H9 (cell line): ENCODE measurements at places on chromosomes 2 and 18. TPM values are rescaled to one million over a fixed set of nuclear protein-coding genes. Genes with fewer than 3 reads are reported as not detected.

- H3K4me3 ChIP-seq = no peak overlapping the region
- H3K4me1 ChIP-seq = no peaks in the 10 kb centered on the region
- H3K36me3 ChIP-seq = no peaks in the 10 kb centered on the region
- no peak overlapping the region for H3K27ac ChIP-seq
- H3K27me3 ChIP-seq = peaks cover 1% of the 10 kb centered on the region; the same call in 1 of the 2 replicates
- no peak for DNase-seq
Observed at GRCh38 chr2:30225131-30225762, 6.1 kb upstream of the LBH start.

GRCh38 chr18:515838-516237 is 15.3 kb upstream of the COLEC12 start:
- H3K4me3 ChIP-seq = no peak overlapping the region
- DNase-seq = no peak
- H3K36me3 ChIP-seq = peaks cover 8% of the 10 kb centered on the region

DNA sequence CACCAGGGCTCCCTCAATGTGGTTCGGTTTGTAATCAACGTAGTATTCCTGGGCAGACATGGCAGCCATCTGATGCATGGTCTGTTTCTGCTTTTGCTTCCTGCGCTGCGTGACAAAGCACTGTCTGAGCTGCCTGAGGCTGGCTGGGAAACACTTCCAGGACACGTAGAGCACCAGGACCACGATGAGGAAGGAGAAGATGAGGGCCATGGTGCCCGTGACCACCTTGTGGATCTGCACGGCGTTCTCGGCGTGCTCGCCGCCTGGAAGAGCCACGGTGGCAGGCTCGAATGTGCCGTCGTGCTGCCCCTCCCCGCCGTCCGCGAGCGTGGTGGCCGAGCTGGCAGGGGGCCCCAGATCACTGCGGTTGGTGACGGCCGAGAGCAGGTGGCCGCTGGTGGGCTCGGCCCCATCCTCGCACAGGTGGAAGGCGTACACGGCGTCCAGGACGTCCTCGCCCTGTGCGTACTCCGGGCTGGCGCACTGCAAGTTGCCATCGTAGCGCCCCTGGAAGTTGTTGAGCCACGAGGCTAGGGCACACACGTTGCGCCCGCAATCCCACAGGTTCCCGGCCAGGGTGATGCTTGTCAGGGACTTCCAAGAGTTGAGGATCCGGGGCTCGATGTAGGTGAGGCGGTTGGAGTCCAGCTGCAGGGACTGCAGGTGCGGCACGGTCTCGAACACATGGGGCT is 2.1 kb downstream of the LRRTM1 start:
- peak; percentile 39 for DNase-seq
- H3K27me3 ChIP-seq = peaks cover 41% of the 10 kb centered on the region
- peaks cover 15% of the 10 kb centered on the region; the same call in 1 of the 2 replicates for H3K4me1 ChIP-seq
- H3K4me3 ChIP-seq = peak overlapping the region; percentile 63
- no peaks in the 10 kb centered on the region for H3K36me3 ChIP-seq
- H3K27ac ChIP-seq = no peak overlapping the region

- H3K4me1 ChIP-seq = no peaks in the 10 kb centered on the region
- H3K27me3 ChIP-seq = no peaks in the 10 kb centered on the region
- DNase-seq = no peak
- no peak overlapping the region for H3K27ac ChIP-seq
Observed at GRCh38 chr2:240254337-240255164, 114.1 kb upstream of the OTOS start.

- DNase-seq = no peak
- H3K27ac ChIP-seq = no peak overlapping the region
- H3K4me1 ChIP-seq = no peaks in the 10 kb centered on the region
- no peak overlapping the region for H3K4me3 ChIP-seq
- H3K27me3 ChIP-seq = no peaks in the 10 kb centered on the region
Observed at GRCh38 chr2:220697011-220697410, 875.1 kb downstream of the EPHA4 start.

The DQX1 gene
- total RNA-seq = 0.98 and 1.6 TPM in 2 replicates

DNA sequence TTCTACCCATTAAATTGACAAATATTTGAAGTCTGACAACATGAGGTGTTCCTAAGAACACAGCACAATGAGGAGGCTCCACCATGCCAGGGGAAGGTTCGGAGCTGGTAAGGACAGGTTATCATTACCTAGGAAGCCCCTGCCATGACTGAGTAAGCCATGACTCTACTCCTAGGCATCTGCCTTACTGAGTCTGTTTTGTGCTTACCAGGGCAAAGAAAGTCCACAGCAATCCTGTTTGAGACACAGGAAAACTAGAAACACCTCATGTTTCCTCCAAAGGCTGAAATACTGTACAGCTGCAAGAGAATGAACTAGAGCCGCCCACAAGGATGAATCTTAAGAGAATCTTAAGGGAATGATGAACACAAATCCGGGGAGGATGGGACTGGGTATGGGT is 11.6 kb downstream of the TGFBRAP1 start:
- H3K36me3 ChIP-seq = no peaks in the 10 kb centered on the region
- H3K4me1 ChIP-seq = no peaks in the 10 kb centered on the region
- DNase-seq = no peak
- no peak overlapping the region for H3K4me3 ChIP-seq

The SLC14A1 gene
- total RNA-seq = not detected in 2 replicates

The SERPINB3 gene
- 1.7 TPM in 2 replicates for total RNA-seq

DNA sequence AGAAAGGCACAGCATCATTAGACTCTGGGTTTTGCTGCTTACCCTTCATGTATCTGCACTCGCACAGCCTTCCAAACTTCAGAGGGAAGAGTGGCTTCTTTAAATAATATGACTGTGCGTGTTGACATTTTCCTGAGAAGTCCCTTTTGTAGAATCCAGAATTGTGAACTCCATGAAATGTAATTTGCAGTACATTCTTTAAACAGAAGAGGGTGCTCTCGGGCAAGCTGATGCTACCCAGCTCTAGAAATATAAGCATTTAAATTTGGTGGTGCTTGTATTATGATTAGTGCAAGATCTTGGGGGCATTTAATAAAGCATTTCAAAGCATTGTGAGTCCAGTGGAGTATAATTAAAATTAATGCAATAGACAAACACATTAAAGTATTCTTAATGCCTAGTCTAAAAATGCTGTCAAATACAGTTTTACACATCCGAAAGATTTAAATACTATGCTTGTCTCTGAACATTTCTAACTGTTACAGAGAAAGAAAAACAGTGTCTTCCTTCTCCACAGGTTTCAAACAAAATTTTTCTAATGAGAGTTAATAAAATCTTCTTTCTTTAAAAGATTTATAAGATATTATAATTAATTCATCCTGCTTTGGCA is 17.3 kb upstream of the GTF2A1L start:
- no peak for DNase-seq
- no peak overlapping the region for H3K4me3 ChIP-seq
- H3K27me3 ChIP-seq = no peaks in the 10 kb centered on the region
- H3K4me1 ChIP-seq = no peaks in the 10 kb centered on the region

The ADRA2B gene
- total RNA-seq = 2.7 TPM in 2 replicates

DNA sequence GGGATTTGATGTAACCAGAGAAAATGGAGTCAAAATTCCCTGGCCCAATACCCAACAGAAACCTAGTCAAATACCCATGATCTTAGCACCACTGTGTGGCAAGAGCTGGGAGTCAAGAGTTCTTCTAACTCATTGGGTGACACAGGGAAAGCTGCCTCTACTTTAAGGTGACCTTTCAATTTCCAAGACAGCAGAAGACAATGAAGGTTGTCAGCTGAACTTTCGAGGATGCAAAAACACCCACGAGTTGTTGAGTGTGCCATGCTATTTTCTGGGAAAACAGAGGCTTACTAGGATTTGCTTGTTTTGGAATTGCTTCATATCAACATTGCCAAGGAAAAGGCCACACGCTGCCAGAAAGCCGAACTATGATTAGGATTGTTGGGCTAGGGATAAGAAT is 61.6 kb upstream of the CYRIA start:
- H3K36me3 ChIP-seq = no peaks in the 10 kb centered on the region
- peaks cover 3% of the 10 kb centered on the region; the same call in 1 of the 2 replicates for H3K4me1 ChIP-seq
- no peaks in the 10 kb centered on the region for H3K27me3 ChIP-seq
- no peak overlapping the region for H3K4me3 ChIP-seq
- DNase-seq = no peak
- H3K27ac ChIP-seq = no peak overlapping the region

DNA sequence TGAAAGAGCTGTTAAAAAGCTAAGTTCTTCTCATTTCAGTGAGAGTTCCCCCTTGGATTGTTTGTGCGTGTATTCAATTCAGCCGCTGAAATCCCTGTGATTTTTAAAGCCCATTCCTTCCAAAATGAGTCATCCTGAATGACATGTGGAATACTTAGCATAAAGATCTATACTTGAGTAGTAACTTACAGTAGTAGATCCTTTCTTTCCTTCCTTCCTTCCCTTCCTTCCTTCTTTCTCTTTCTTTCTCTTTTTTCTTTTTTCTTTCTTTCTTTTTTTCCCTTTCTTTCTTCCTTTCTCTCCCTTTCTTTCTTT is 18.2 kb upstream of the SOX11 start:
- no peaks in the 10 kb centered on the region for H3K4me1 ChIP-seq
- no peaks in the 10 kb centered on the region for H3K36me3 ChIP-seq
- no peak for DNase-seq
- H3K4me3 ChIP-seq = peak overlapping the region; percentile 70
- H3K27me3 ChIP-seq = peaks cover 5% of the 10 kb centered on the region; the same call in 1 of the 2 replicates

DNA sequence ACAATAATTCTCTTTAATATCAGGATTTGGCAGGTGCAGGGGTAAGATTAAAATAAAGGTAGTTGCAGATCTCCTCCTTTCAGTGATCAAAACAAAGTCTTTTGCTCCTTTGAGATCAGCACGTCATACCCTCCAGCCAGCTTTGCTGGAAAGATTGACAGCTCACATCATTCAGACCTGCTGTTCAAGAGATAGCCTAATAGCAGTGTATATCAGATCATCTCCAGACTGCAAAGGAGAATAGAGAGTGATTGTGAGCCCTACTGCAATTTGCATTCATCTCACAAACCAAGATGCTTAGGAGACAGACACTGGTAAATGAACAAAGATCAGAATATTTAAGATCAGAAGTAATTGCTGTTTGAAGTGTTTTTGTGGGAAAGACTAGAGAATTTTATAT is 135.8 kb upstream of the DSEL start:
- no peaks in the 10 kb centered on the region for H3K36me3 ChIP-seq
- H3K4me1 ChIP-seq = peaks cover 4% of the 10 kb centered on the region; the same call in 1 of the 2 replicates
- H3K27me3 ChIP-seq = no peaks in the 10 kb centered on the region
- no peak for DNase-seq
- H3K27ac ChIP-seq = no peak overlapping the region
- H3K4me3 ChIP-seq = no peak overlapping the region

The RUFY4 gene
- total RNA-seq = 0.44 and 0.66 TPM in 2 replicates

DNA sequence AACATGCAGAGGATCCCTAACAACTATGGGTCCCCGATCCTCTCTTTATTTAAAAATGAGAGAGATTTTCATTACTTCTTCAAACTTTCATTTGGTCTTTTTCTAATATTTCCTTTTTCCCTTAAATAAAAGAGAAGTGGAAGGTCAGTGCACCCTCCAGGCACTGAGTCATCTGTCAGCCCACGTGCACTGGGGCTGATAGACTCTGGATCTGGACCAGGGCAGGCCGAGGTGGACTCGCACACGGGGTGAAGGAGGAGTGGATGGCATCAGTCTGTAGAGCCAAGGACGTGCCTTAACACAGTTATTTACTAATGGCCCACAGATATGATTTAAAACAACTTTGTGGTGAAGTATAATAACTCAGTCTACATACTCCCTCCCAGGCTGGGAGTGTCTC is 214.4 kb upstream of the TMEM200C start:
- H3K36me3 ChIP-seq = no peaks in the 10 kb centered on the region
- no peak overlapping the region for H3K27ac ChIP-seq
- H3K27me3 ChIP-seq = no peaks in the 10 kb centered on the region
- no peak for DNase-seq

GRCh38 chr2:36485521-36485920 is 112.4 kb downstream of the FEZ2 start:
- peaks cover 36% of the 10 kb centered on the region for H3K36me3 ChIP-seq
- H3K4me3 ChIP-seq = no peak overlapping the region
- peaks cover 2% of the 10 kb centered on the region; the same call in 1 of the 2 replicates for H3K4me1 ChIP-seq
- H3K27me3 ChIP-seq = no peaks in the 10 kb centered on the region
- H3K27ac ChIP-seq = no peak overlapping the region

The ARHGAP28 gene
- 7.9 and 9.2 TPM in 2 replicates for total RNA-seq

DNA sequence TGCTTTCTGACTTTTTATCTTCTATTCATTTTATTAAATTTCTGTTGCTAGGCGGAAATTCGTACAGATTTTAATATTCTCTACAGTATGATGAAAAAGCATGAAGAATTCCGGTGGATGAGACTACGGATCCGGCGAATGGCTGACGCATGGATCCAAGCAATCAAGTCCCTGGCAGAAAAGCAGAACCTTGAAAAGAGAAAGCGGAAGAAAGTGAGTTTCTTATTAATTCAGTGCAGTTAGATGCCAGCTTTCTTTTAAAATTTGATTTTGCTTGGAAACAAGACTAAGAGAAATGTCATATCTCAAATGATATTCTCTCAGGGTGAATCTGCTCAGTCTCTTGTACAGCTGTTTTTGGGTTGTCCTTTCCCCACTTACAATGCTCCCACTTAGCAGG is 84.3 kb downstream of the MGAT5 start:
- H3K36me3 ChIP-seq = no peaks in the 10 kb centered on the region
- DNase-seq = no peak
- no peak overlapping the region for H3K4me3 ChIP-seq
- H3K27ac ChIP-seq = no peak overlapping the region

GRCh38 chr18:7830468-7830867 is 263.4 kb downstream of the PTPRM start:
- no peak overlapping the region for H3K4me3 ChIP-seq
- H3K27me3 ChIP-seq = no peaks in the 10 kb centered on the region
- no peak overlapping the region for H3K27ac ChIP-seq
- no peaks in the 10 kb centered on the region for H3K36me3 ChIP-seq
- no peaks in the 10 kb centered on the region for H3K4me1 ChIP-seq
- no peak for DNase-seq

- peaks cover 8% of the 10 kb centered on the region for H3K4me1 ChIP-seq
- H3K27me3 ChIP-seq = no peaks in the 10 kb centered on the region
- no peak overlapping the region for H3K4me3 ChIP-seq
- H3K27ac ChIP-seq = no peak overlapping the region
- no peak for DNase-seq
- no peaks in the 10 kb centered on the region; the same call in 2 of the 3 replicates for H3K36me3 ChIP-seq
Observed at GRCh38 chr2:4445821-4446220, 742.4 kb downstream of the DCDC2C start.

- H3K36me3 ChIP-seq = no peaks in the 10 kb centered on the region
- no peak overlapping the region for H3K27ac ChIP-seq
- no peak for DNase-seq
- H3K4me3 ChIP-seq = no peak overlapping the region
- no peaks in the 10 kb centered on the region; the same call in 1 of the 2 replicates for H3K4me1 ChIP-seq
Observed at GRCh38 chr2:118939994-118940393, 2.0 kb upstream of the MARCO start.

The RRM2 gene
- total RNA-seq = 163 and 176 TPM in 2 replicates

- no peak overlapping the region for H3K4me3 ChIP-seq
- H3K4me1 ChIP-seq = no peaks in the 10 kb centered on the region
- H3K27ac ChIP-seq = no peak overlapping the region
- H3K27me3 ChIP-seq = no peaks in the 10 kb centered on the region
Observed at GRCh38 chr2:28904295-28904694, 9.8 kb downstream of the WDR43 start.

- no peaks in the 10 kb centered on the region for H3K27me3 ChIP-seq
- DNase-seq = no peak
- H3K27ac ChIP-seq = no peak overlapping the region
Observed at GRCh38 chr2:191474464-191474863, 203.5 kb upstream of the NABP1 start.

- H3K27ac ChIP-seq = no peak overlapping the region
- H3K4me3 ChIP-seq = no peak overlapping the region
- H3K4me1 ChIP-seq = no peaks in the 10 kb centered on the region
- no peaks in the 10 kb centered on the region for H3K36me3 ChIP-seq
Observed at GRCh38 chr2:108936866-108937265, 52.2 kb downstream of the EDAR start.

The YES1 gene
- total RNA-seq = 86.9 and 89.2 TPM in 2 replicates

The VPS4B gene
- total RNA-seq = 54.4 and 60.2 TPM in 2 replicates

The POTEC gene
- not detected in 2 replicates for total RNA-seq
